Renal cortex interstitium (tissue), 15 donors: ENCODE measurements at places on chromosomes 2 and 18.

- no peak for DNase-seq
Measured at GRCh38 chr2:225378984-225379383, 20.5 kb upstream of the NYAP2 start.

GRCh38 chr2:221517146-221517695 lies 54.9 kb downstream of the EPHA4 start:
- no peak for DNase-seq

DNA sequence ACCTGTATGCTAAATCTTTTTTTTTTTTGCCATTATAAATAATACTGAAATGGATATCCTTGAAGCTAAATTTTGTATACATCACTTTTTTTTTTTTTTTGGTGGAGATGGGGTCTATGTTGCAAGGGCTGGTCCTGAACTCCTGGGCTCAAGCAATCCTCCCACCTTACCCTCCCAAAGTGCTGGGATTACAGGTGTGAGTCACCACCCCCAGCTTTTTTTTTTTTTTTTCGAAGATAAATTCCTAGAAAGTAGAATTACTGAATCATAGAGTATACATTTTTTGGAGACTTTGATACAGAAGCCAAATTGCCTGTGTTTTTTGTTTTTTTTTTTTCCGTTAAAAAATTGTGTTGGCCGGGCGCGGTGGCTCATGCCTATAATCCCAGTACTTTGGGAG lies 51.0 kb upstream of the MCFD2 start:
- no peak for DNase-seq

DNA sequence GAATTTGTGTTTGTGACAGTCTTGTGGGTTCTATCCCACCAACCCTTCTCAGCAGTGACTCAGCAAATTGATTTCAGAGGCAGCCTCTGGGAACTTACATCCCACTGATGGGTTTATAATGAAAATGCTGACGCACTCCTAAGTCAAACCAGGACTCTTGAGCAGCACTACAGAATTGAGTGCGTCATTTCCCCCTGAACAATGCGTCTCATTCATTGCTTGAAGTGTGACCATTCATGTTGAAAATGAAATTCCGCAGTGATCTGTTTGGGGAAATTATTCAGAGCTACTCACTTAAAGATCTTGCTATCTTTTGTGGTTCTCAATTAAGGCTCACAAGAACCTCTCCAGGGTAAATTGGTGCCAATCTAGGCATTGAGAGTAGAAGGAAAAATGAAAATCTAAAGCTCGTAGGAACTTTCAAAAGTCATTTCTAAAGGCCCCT lies 417.7 kb upstream of the SLC14A2 start:
- no peak for DNase-seq

- no peak for DNase-seq
Measured at GRCh38 chr2:160308476-160308875, 108.4 kb upstream of the ITGB6 start.

- DNase-seq: no peak
Measured at GRCh38 chr2:237459741-237460174, 27.3 kb upstream of the MLPH start.

GRCh38 chr18:7896161-7896560 lies 329.0 kb downstream of the PTPRM start:
- DNase-seq: no peak

GRCh38 chr2:120963997-120964705 lies 228.5 kb downstream of the GLI2 start:
- DNase-seq: no peak

DNA sequence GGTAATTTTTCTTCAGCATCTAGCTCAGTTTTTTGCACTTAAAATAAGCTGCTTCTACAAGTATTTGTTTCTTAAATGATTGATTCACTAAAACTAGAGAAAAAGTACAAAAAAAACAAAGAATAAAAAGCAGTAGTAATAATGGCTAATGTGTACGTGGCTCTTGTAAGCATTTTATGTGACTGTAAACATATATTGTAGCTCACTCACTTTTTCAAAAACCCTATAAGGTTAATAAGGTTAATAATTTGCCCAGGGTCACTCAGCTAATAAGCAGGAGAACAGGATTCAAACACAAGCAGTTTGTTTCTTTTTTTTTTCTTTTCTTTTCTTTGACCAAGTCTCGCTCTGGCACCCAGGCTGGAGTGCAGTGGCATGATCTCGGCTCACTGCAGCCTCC lies 67.5 kb downstream of the RMDN2 start:
- DNase-seq: no peak

DNA sequence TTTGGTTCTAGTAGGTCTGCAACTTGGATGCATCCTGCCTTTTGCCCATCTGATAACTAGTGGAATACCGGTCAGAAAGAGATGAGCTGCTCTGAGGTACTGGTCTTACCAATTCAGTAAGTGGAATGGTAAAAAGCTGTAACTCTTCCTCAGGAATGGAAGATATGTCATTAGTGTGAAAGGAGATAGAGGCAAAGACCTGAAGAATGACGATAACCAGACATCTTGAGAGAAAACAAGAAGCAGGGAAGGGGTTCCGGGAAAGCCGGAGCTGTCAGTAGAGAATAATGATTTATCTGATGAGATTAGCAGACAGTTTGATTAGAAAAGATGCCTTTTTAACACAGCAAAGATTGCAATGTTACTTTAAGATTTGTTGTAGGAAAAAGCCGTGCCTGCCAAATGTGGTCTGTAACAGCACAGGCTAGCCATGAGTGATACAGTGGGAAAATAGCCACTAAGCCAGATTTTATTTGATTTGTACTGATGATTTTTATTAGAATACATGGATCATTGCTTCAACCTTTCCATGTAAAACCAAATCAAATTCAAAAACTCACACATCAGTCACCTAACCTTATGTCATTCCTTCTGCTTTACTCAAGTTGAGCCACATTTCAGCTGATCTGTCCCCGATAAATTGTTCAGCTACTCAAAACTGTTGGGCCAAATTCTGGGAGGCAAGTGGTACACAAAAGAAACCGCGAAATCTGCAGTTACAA lies 110.0 kb downstream of the TCF4 start:
- no peak for DNase-seq

- no peak for DNase-seq
Measured at GRCh38 chr2:18549083-18549482, 11.4 kb downstream of the RDH14 start.

- no peak for DNase-seq
Measured at GRCh38 chr2:233764264-233764663, 4.2 kb downstream of the UGT1A1 start.

- DNase-seq: no peak
Measured at GRCh38 chr2:191836853-191837769, 9.8 kb downstream of the CAVIN2 start.

- no peak for DNase-seq
Measured at GRCh38 chr2:11581797-11582611, 48.2 kb downstream of the GREB1 start.

DNA sequence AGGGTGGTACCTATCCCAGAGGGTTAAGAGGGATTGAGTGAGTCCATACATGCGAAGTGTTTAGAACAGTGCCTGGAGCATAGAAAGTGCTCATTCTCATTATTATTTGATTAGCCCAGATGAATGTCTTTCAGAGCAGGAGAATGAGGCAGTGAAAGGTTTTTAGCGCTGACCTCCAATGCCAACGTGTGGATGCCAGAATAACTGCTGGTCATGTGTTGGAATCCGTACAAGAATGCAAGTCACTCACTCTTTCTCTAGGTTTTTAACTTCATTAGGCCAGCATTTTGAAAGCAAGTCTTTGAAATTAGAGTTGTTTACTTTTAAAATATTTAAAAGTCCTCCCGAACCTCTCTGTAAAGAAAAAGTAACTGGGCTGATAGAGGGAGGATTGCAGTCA lies 374.2 kb downstream of the EN1 start:
- no peak for DNase-seq

DNA sequence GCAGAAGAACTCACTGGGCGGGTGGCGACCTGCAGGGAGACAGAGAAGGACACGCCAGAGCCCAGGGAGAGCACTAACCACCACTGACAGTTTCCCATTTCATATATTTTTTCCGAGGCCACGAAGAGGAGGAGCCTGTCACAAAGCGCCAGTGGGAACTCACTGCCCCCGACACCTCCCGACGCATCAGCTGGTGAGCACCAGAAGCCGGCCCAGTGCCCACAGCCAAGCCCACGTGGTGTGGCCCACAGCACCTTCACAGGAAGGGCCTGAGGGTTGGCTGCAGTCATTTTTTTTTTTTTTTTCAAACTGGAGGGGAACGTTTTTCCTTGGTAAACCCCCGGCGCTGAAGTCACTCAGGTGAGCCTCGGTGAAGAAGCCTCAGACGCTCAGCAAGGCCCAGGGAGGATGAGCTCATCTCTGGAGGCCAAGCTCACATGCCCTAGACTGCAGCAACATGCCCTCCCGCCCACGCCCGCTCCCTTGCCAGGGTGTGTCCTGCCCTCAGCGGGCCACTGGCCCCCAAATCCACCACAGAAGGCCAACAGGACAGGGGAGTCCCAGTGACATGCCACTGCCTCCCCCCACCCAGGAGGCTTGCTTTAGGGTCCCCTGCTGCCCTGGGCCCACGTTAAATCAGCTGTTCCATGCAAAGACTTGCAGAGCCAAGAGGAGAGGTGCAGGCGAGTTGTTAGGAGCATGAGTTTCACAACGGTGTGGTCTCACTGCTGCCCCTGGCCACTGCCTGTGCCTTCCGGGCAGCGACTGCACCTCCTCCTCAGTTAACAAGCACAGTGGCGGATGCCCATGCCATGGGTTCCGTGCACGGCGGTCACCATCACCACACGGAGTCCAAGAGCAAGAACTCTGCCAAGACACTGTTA lies 68.1 kb downstream of the PARD6G start:
- DNase-seq: no peak

- DNase-seq: no peak
Measured at GRCh38 chr2:85188852-85189251, 55.7 kb downstream of the TCF7L1 start.

DNA sequence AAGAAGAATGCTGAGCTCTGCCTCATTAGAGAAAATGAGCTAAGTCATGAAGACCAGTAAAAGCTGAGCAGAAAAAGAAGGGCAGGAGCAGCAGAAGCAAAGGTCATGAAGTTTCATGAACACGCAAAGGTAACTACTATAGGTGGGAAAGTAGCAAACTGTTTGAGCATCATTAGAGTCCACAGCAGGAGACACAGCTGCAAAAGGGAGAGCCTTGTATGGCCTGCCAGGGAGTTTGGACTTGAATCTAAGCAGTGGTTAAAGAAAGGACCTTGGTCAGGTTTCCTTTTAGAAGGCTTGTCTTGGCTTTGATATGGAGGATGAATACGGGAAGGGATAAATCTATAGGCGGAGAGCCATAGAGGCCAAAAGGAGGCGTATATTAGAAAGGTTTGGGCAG lies 34.0 kb downstream of the DAPL1 start:
- DNase-seq: no peak

DNA sequence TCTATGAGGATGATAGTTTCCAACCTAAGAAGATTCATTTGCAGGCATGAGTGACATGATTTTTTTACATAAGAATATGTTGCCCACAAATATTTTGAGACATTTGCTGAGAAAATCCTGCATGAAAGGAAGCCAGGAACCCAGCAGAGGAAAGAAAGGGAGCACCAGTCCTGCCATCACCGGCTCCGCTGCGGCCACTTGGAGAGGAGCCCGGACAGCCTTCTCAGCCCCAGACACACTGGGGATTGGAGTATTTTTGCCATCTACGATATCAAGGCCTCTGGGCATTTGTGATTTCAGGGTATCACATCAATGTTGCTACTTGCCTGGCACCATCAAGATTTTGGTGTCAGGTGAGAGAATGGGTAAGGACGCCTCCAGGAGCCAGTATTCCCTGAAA lies 228.3 kb downstream of the PTGR3 start:
- DNase-seq: no peak

GRCh38 chr2:43526994-43527393 lies 68.8 kb downstream of the THADA start:
- no peak for DNase-seq

DNA sequence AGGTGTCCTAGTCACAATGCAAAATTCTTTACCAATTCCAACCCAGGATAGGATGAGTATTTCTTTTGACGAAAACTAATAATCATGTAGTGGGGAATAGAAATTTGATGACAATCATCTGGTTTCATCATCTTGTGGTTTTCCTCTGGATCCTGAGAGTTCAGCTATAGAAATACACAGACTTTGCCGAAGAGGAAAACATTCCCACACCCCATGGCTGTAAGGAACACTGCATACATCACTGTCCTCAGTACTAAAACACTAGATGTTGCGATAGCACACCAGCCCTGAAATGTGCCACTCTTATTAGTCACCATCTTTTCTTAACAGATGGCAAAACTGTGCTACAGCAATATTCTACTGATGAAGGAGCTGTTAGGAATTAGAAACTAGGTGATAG lies 29.4 kb downstream of the CERKL start:
- no peak for DNase-seq

DNA sequence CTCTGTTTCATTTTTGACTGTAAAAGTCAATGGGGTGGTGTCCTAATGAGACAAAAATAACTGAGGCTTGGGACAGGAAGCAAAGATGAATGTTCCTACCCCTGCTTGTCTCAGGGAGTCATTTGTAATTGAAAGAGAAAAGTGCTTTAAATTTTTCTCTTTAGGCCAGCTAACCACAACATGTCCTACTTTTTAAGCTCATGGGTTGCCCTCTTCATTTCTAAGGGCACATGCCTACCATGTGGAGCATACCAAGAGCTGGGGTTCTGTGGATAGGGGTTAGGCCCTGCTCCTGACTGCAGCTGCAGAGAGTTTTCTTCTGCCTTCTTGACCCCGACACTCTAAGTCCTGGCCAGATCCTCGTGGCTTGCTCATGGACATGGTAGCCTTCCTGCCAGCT lies 96.8 kb upstream of the ARL4C start:
- no peak for DNase-seq

- no peak for DNase-seq
Measured at GRCh38 chr2:129293326-129293725, 686.1 kb upstream of the RAB6C start.

DNA sequence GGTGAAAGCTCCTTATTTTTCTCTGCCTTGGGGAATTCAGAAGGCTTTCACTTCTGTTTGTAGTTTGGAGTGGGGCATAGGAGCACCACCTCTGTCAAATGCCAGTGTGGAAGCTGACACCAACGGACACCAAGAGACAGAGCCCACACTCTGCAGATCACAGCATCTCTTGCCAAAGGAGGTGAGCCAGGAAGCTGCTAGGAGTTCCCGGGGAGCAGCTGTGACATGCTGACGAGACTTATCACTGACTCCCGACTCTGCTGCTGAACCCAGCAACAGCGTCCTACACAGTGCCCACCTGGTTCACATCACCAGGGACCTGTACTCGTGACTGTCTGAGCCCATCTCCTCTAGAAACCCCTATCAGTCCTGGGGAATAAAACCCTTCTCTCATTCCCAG lies 8.1 kb downstream of the TEX51 start:
- no peak for DNase-seq

DNA sequence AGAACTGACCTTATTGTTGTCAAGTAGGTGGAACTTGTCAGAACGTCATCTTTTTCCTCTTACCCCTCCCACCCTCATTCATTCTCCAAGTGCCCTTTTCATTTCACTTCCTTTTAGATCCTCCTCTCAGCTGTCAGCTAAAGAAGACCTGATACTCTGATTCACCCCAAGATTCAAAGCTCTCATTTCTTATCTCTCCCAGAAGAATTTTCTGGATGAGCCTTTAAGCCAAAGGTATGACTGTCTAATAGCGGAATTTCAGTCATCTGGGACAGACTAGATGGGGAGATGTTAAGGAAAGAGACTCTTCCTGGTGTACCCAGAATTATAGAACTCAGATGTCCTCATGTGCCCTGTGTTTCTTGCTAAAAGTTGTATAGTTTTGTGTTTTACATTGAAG lies 53.9 kb downstream of the TCF7L1 start:
- DNase-seq: no peak

GRCh38 chr2:47276061-47276460 lies 121.0 kb upstream of the STPG4 start:
- DNase-seq: no peak

GRCh38 chr2:110955556-110955955 lies 165.2 kb upstream of the BCL2L11 start:
- no peak for DNase-seq
